Fibroblast of the aortic adventitia (primary cell): ENCODE measurements at places on chromosomes 6 and 20.

GRCh38 chr6:37990762-37991525, 171.4 kb downstream of the ZFAND3 start:
- DNase-seq = peak; percentile 85

- DNase-seq = no peak
Measured at GRCh38 chr6:15465212-15465611, 197.6 kb downstream of the DTNBP1 start.

- no peak for DNase-seq
Measured at GRCh38 chr6:29974901-29975560, 32.7 kb downstream of the HLA-A start.

DNA sequence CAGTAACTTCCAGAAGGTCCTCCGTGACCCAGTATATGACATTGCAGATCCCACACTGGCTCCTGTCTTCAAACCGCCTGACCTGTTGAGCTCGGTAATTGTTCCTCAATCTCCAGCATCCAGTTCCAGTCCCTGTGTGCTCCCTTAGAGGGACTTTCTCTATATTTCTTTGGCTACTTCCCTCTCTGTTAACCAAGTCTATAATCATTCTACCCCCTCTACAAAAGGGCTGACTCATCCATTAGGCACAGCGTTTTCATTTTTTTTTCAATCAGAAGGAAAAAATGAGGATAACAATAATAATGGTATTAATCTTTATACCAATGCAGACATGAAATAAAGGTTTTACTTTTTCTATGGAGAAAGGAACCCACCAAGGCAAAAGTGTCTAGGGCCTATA, 69.3 kb downstream of the FAM229B start:
- DNase-seq = no peak

DNA sequence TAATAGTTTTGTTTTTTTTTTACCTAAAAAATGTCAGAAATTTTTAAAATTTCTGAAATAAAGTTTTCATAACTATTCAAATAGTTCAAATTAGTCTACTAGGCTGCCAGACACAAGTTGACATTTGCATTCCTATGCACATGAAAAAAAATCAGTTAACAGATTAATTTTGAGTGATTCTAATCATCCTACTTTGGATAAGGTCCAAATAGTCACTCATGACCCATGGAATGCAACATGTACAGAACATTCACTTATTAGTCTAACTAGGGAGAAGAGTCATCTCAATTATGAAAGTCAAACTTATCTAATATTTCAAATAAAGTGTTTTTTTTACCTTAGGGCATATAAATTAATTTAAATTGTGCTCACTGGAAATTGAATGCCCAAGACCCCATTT, 390.2 kb downstream of the EPM2A start:
- no peak for DNase-seq
